ENCODE measurements at places on chromosomes 2 and 18.

DNA sequence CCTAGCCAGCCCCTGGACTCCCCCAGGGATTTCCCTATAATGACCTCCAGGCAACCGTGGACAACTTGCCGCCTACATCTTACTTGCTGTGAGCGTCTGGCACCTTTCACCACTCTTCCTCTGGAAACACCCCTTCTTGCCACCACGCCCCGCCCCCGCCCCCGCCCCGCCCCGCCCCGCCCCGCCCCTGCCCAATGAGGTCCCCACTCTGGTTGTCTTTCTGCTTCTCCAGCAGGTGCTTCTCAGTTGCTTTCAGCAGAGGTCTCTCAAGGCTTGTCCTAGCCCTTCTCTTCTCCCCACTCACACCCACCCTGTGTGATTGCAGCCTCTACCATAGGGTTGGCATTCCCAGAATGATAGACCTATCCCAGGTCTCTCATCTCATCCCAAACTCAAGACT lies 214.5 kb downstream of the EN1 start:
- no peak for DNase-seq

DNA sequence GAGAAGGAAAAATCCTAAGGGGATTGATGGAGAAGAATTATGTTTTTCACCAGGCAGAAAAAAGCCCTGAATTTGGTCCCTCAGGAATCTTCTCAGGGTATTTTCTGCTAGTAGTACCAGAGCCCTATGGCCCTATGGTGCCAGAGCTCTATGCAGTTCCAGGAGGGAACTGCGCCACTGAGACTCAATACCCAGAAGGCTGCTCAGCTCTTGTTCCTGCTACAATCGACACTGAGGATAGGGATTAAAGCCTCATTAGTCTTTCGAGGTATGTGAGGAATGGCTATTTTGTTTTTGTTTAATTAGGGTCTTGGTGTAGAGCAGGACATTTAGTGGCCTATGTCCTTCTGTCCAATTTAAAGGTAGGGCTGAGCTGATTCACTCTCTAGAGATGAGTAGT lies 21.7 kb upstream of the PPP3R1 start:
- DNase-seq: no peak

DNA sequence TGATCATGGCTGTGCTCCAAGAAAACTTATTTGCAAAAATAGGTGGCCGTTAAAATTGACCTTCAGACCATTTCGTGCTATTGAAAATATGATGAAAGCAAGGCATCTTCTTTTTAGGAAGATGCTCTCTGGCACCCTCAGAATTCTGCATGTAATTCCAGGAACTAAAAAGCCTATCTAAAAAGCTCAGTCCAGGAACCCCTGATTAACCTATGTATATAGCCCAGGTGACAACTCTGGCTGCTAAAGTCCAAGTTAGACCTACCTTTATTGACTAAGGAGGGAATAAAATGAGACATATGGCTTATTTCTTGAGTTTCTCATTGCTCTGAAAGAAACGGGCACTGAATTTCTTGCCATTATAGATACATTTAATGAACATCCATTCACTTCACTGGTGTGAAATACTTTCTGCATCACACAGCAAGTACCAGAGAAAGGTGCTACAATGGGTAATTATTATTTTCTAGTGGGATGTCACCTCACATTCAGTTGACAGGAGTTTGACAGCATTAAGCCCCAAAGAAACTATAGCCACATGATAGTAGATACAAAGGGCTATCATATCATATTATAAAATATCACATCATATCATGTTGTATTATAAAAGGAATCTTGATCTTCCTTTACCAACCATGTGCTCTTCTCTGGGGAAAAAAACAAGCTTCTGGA lies 83.8 kb downstream of the EPHA4 start:
- no peak for DNase-seq

DNA sequence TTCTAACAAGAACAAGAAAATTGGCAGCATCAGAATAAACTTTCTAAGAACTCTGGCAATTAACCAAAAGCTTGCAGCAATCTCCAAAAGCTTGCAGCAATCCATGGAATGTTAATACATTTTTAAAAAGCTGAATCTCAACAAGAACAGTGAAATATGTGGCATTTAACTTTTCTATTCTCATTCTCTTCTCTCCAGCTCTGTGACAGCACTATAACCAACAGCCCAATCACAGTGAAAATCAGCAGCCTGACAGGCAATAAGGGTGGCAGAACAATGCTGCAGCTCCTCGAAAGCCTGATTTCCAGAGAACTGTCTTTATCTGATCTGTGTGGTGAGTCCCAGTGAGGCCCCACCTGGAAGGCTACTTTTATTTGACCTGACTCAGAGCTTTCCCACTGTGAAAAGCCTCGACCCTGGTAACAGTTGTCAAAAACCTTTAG lies 60.0 kb downstream of the TMEM131 start:
- DNase-seq: no peak

GRCh38 chr18:29104227-29104626 lies 927.3 kb upstream of the CDH2 start:
- no peak for DNase-seq

DNA sequence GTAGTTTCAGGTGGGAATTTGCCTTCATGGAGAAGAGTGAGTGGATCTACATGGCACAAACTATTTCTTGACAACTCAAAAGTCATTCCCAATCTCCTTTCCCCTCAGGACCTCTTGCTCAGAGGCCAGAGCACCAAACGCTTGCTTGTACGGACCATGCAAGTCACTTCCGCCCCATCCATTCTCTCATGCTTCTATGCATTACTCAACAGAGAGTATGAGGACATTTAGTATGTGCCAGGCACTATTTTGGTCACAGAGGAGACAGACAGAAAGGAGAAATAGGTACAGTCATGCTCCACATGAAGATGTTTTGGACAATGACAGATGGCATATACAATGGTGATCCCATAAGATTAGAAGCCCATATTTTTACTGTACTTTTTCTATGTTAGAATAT lies 117.5 kb downstream of the ACTR3 start:
- DNase-seq: no peak

DNA sequence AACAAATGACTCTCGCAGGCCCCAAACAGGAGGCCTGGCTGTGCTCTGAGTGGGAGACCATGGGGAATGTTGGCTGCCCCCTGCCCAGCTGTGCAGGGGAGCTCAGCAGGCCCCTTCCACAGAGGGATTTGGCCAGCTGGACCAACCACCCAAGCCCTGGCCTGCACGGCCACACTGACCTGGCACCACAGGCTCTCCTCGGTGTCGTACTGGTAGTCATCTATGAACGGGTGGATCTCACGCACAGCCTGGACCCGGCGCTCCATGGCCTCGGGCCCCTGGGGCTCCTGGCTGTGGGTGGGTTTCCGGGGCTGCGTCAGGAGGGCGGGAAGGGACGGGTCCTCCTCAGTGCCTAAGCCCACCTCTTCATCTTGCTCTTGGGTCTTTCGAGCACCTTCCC lies 74.5 kb downstream of the POLR1A start:
- no peak for DNase-seq

GRCh38 chr2:10541081-10541480 lies 93.0 kb upstream of the ODC1 start:
- no peak for DNase-seq

- no peak for DNase-seq
Measured at GRCh38 chr2:160220026-160220425, 20.0 kb upstream of the ITGB6 start.

GRCh38 chr2:155679647-155680046 lies 652.9 kb downstream of the NR4A2 start:
- no peak for DNase-seq

DNA sequence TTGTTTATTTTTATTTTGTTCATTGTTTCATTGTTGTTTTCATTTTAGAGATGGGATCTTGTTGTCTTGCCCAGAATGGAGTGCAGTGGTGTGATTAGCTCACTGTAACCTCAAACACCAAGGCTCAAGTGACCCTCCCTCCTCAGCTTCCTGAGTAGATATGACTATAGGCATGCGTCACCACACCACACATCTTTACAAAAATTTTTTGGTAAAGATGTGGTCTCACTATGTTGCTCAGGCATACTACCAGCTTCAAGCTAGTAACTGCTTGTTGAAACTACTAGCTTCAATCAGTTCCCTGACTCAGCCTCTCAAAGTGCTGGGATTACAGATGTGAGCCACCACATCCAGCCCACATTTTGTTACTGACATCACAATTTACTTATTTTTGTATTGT lies 14.8 kb downstream of the FAM237A start:
- DNase-seq: no peak

Measured in RWPE2 (cell line).